ENCODE measurements at places on chromosomes 11 and 22.
A peak's percentile ranks its signal among the peaks of the same experiment; 100 is the strongest.

DNA sequence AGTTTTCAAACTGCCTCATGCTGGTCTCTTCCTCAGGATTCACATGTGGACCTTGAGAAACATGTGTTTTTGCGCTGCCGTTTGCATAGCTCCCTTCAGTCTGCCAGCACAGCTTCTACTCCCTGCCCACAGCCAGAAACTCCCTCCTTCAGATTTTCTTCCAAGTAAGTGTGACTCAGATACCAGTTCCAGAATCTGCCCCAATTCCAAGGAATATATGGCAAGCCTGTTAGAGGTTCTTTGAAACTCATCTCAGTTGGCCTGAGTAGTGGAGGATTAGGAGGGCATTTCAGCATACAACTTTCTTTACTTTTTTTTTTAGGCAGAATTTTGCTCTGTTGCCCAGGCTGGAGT, 67.1 kb downstream of the SNX19 start:
- DNase-seq, result no peak

DNA sequence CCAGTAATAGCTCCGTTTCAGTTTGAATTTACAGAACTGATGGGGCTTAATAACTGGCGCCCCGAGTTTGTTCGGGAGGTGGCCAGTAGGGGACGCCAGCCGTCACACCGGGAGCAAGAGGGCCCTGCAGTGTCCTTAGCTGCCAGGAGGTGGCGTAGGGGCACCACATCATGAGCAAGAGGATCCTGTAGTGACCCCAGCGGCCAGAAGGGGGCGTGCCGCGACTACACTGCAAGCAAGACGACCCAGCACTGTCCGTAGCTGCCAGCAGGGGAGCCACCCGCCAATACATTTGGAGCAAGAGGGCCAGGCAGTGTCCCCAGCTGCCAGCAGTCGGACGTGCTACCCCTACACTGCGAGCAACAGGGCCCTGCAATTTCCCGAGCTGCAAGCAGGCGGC, 663.7 kb upstream of the B3GAT1 start:
- peak; percentile 4 for DNase-seq

- DNase-seq, result no peak
Observed at GRCh38 chr11:59992425-59992824, 24.6 kb upstream of the OOSP4B start.

DNA sequence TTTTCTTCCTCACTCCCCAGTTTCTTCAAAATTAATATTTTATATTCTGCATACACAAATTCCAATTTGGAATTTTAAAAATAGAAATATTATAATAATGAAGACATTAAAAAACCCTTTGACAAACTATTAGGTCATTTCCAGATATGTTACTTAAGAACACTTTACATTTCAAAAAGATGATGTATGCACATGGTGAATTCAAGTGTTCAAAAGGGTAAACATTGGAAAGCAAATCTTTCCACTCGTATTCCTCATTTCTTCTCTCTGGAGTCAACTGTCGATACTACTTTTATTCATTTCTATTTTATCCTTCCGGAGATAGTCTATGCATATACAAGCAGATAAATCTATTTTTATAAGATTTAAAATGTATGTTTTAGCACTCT, 16.7 kb downstream of the TBCEL start:
- no peak for DNase-seq

GRCh38 chr11:111205632-111206385, 39.7 kb upstream of the POU2AF2 start:
- DNase-seq, result no peak

- DNase-seq, result no peak
Observed at GRCh38 chr11:30487200-30487898, 98.8 kb downstream of the MPPED2 start.

DNA sequence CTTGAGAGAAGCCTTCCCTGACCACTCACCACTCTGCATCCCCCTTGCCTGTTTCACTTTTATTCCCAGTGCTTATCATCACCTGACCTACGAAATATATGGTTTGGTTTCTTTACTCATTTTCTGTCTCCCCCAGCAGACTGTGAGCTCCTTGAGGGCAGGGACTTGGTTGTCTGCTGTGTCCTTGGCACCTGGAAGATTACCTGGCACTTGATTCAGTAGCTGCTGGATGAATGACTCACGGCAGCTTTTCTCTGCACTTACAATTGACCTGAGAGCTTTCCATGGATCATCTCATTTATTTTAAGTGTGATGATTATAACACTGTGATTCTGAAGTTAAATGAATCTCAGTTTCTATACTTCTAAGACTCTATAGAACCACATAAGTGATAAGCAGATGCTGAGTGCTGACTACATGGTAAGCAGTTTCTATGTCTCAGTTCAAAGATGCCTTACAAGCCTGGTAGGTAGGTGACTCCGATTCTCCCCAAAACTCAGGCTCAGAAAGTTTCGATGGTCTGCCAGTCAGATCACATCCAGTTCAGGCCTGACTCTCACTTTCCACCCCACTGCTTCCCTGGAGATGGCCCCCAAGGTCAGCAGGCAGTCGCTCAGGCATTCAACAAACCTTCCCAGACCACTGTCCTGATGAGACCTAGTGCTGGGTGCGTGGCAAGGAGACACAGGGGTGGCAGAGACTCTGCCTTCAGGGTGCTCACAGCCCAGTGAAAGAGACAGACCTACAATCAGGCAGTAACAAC, 11.6 kb downstream of the IL2RB start:
- no peak for DNase-seq

- no peak for DNase-seq
Observed at GRCh38 chr11:36586543-36586942, 7.8 kb upstream of the IFTAP start.

GRCh38 chr22:47166446-47167016, 404.1 kb downstream of the TBC1D22A start:
- DNase-seq, result no peak

- no peak for DNase-seq
Observed at GRCh38 chr11:41289408-41289807, 170.0 kb downstream of the LRRC4C start.

- DNase-seq, result no peak
Observed at GRCh38 chr11:68855205-68855981, 13.7 kb upstream of the CPT1A start.

GRCh38 chr11:31397239-31397834, 27.7 kb downstream of the DNAJC24 start:
- DNase-seq, result no peak

DNA sequence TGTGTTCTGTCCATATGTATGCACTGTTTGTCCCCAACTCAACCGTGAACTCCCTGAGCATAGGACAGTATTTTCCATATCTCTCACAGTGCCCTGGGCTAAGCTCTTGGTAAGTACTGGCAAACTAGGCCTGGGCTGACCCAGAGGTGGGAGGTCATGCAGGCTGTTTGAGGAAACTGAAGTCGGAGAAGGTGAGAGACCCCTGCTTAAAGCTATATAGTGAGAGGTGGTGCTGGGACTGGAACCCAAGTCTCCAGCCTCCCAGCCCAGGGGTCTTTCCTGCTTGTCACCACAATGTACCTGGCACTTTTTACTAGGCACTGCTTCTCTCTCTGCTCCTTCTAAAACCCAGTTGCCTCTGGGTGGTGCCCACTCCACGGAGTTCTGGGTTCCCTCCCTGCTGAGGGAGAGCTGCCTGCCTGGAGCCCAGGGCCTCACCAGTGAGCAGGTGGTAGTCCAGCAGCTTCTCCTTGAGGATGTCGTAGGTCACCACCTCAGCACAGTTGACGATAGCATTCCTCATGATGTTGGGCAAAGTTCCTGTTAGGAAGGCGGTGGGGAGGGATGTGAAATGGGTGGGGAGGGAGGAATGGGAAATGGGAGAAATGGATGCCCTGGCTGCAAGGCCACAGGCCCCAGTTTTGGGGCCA, 4.7 kb downstream of the UCP3 start:
- DNase-seq, result no peak

GRCh38 chr22:44131989-44132685, 48.6 kb upstream of the PARVG start:
- DNase-seq, result no peak

GRCh38 chr22:27100789-27101188, 443.4 kb downstream of the MIAT start:
- DNase-seq, result no peak

DNA sequence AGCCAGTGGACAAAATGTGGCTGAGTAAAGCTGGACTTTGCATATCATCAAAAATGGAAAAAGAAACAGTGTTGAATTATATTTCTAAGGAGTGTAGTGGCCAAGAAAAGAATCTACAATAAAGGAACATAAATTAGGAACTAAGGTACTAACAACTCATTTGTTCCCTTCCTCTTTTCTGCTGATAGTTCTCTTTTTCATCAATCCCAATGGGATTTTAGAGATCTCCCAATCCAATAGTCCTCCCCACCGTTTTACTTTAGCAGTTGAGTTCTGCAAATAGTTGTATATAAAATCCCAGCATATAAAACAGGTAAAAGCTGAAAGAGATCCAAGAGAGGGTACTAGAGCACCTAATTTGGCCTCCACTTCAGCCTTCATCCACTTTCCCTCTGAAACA, 2.0 kb downstream of the PRCP start:
- DNase-seq, result no peak

GRCh38 chr11:42171046-42171445, 711.6 kb upstream of the LRRC4C start:
- DNase-seq, result no peak

GRCh38 chr11:131583938-131584337, 213.5 kb downstream of the NTM start:
- DNase-seq, result no peak

DNA sequence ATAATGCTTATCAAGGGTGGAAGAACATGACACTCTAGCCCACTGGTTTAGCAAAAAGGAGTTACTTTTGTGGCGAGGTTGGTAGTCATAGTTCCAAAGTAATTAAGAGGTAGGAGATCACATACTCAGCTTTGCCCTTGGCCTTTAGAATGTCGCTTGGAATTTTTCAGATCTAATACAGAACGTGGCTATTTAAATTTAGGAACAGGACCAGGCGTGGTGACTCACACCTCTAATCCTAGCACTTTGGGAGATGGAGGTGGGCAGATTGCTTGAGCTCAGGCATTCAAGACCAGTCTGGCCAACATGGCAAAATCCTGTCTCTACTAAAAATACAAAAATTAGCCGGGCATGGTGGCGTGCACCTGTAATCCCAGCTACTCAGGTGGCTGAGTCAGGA, 26.1 kb upstream of the ZNRF3 start:
- no peak for DNase-seq

DNA sequence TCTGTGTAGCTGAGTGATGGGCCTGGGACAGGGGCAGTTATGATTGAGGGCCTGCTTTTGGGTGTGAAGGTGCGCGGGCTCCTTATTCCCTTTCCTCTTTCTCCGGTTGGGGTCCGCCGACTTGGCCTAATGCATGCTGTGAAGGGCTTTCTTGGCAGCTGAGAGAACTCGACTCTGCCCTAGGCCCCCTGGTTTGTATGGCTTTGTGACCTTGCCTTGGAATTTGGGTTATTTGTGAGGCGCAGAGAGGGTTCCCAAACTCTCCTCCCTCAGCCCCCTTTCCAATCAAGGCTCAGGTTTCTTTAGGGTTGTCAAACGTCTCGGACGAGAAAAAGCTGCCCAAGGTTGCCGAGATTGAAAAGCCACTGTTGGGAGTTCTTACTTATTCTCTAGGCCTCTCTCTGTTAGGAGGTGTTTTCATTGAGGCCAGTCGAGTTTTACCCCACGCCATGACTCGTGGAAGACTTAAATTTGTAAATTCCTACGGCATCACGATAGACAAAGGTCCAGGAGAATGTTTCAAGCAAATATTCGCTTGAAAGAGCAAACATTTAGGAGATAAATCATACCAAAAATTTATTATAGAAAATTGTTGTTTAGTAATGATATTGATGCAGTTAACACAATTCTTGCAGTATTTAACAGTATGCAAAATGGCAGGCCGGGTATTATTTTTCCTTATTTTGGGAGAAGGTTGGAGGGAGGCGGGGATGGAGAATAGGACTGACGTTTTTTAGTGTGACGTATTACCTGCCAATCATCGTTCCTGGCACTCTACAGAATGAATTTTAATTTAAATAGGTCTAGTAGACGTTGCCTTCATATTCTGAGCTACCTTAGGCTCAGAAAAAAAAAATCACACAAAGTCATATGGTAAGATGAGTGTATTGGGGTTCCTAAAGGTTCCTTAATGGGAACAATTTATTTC, 689 bp downstream of the PDHX start:
- DNase-seq, result no peak

- DNase-seq, result no peak
Observed at GRCh38 chr11:116598036-116598435, 174.8 kb downstream of the BUD13 start.

DNA sequence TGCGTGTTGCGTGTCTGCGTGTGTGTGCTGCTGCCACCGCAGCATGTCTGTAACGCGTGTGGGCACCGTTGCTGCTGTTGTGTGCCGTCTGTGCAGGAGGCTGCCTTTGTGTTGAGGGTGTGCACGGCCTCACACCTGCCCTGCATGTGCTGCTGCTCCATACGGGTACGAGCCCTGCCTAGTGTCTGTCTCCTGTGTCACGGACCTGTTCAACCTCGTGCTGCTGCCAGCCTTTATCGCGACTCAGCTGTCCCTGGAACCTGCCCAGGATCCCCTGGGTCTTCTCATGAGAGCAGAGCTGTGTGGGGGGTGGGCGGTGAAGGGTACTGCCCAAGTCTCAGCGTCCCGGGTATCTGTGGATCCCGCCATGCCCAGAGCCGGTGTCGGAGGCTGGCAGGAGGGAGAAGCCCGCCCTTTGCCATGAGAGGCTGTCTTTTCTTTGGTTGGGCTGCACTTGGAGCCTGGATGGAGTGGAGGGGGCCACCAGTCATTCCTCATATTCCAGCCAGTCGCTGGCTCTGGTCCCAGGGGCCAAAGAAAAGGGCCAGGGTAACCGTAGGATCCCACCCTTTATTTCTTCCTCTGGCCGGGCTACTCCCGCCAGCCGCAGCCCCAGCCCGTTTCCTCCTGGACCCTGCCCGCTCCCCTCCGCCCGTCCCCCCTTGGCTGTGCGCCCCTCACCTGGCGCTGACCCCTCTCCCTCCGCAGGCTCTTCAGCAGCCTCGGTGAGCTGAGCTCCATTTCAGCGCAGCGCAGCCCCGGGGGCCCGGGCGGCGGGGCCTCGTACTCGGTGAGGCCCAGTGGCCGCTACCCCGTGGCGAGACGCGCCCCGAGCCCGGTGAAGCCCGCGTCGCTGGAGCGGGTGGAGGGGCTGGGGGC, 7.8 kb upstream of the ACR start:
- DNase-seq, result no peak

GRCh38 chr11:68215087-68215445, 2.0 kb upstream of the KMT5B start:
- DNase-seq, result no peak

- DNase-seq, result no peak
Observed at GRCh38 chr11:27358296-27358695, 4.7 kb downstream of the CCDC34 start.

DNA sequence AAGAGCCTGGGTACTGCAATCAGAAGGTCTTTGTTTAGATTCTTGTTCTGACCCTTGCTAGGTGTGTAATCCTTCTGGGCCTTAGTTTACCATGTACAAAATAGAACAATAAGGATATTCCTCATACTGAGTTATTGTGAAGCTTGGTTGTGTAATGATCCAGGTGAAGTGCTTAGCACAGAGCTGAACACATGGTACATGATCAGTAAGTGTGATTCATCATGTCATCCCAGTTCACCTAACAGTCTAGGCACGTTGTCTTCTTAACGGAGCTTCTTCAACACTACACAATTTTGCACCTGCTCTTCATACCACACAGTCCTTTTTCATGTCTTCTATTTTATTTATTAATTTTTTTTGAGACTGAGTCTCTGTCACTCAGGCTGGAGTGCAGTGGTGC, 234.3 kb upstream of the TENM4 start:
- DNase-seq, result no peak
